ENCODE measurements at places on chromosomes 2 and 18. TPM values are rescaled to one million over a fixed set of nuclear protein-coding genes. Genes with fewer than 3 reads are reported as not detected.

The LINC00305 gene
- not detected for total RNA-seq

The ACTR3 gene
- 169 TPM for total RNA-seq

The ANKRD30B gene
- total RNA-seq = not detected

The HOXD8 gene
- not detected for total RNA-seq

The ACVR1 gene
- 20.2 TPM for total RNA-seq

The RIT2 gene
- total RNA-seq = 1.4 TPM

The SNRNP27 gene
- total RNA-seq = 45.9 TPM

GRCh38 chr18:55579501-55580270 is 8.3 kb downstream of the TCF4 start:
- no peak for DNase-seq
- H3K4me1 ChIP-seq = peaks cover 83% of the 10 kb centered on the region
- peaks cover 5% of the 10 kb centered on the region for H3K36me3 ChIP-seq
- peak overlapping the region; percentile 86 for H3K27ac ChIP-seq
- peak overlapping the region; percentile 39 for H3K4me3 ChIP-seq
- H3K27me3 ChIP-seq = no peaks in the 10 kb centered on the region

DNA sequence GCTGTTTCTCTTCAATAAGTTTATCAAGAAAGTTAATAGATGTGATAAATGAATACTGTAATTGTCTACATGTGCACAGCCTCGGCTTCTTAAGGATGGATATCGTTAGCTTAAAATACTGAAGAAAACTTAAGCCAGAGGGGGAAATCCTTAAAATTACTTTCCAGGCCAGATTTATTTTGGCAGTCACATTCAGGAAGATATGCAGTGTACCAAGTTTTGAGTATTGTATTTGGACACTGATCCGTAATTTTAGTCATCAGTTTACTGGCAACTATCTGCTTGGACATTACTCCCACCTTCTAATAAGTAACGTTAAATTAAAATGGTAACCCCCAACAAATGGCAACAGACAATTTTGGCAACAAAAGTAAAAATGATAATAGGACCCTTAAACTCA is 770.0 kb upstream of the ZEB2 start:
- DNase-seq = no peak
- no peaks in the 10 kb centered on the region for H3K36me3 ChIP-seq
- no peak overlapping the region for H3K4me3 ChIP-seq

- H3K27ac ChIP-seq = no peak overlapping the region
- H3K36me3 ChIP-seq = no peaks in the 10 kb centered on the region
- H3K27me3 ChIP-seq = no peaks in the 10 kb centered on the region
Measured at GRCh38 chr2:30776831-30777635, 30.2 kb downstream of the CAPN13 start.

- DNase-seq = no peak
- no peaks in the 10 kb centered on the region for H3K36me3 ChIP-seq
- H3K27me3 ChIP-seq = no peaks in the 10 kb centered on the region
- H3K4me3 ChIP-seq = no peak overlapping the region
- no peak overlapping the region for H3K27ac ChIP-seq
Measured at GRCh38 chr2:143142598-143142997, 13.4 kb downstream of the ARHGAP15 start.

DNA sequence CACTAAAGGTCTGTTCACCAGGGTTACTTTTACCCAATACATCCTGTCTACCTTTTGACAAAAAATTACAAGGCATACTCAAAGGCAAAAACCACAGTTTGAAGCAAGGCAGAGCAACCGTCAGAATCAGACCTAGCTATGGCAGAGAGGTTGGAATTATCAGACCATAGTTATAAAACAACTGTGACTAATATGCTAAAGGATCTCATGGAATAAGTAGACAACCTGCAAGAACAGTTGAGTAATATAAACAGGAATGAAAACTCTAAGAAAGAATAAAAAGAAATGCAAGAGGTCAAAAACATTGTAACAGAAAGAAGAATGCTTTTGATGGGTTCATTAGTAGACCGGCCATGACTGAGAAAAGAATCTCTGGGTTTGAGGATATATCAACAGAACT is 318.8 kb upstream of the KCNH7 start:
- H3K4me3 ChIP-seq = no peak overlapping the region
- H3K27ac ChIP-seq = no peak overlapping the region
- H3K4me1 ChIP-seq = no peaks in the 10 kb centered on the region
- no peaks in the 10 kb centered on the region for H3K27me3 ChIP-seq

- peaks cover 22% of the 10 kb centered on the region for H3K4me1 ChIP-seq
- no peaks in the 10 kb centered on the region for H3K36me3 ChIP-seq
- peaks cover 49% of the 10 kb centered on the region for H3K27me3 ChIP-seq
- DNase-seq = peak; percentile 89
Measured at GRCh38 chr2:42089340-42089925, 41.6 kb downstream of the PKDCC start.

DNA sequence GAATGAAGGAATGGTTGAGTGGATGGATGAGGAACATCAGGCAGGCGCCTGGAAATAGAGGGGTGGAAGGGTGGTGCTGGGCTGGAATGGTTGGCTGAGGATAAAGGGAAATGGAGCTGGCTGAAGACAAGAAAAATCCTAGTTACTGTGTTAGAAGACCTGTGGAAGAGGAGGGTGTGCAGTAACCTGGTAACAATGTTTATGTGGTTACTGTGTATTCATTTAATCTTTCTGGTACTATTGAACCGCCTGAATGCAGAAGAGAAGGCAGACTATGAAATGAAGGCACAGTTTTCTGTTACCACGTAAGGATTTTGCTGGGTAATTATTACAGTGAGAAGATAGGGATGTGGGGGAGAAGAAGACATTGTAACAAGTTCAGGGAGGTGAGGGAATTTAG is 110.3 kb upstream of the MGAT5 start:
- peaks cover 87% of the 10 kb centered on the region for H3K4me1 ChIP-seq
- no peak for DNase-seq
- H3K4me3 ChIP-seq = no peak overlapping the region
- H3K27me3 ChIP-seq = no peaks in the 10 kb centered on the region
- no peaks in the 10 kb centered on the region for H3K36me3 ChIP-seq

GRCh38 chr2:170156592-170156991 is 21.4 kb upstream of the MYO3B start:
- H3K4me3 ChIP-seq = no peak overlapping the region
- peaks cover 21% of the 10 kb centered on the region for H3K36me3 ChIP-seq
- no peak overlapping the region for H3K27ac ChIP-seq
- H3K4me1 ChIP-seq = peaks cover 40% of the 10 kb centered on the region
- no peaks in the 10 kb centered on the region for H3K27me3 ChIP-seq

- H3K36me3 ChIP-seq = no peaks in the 10 kb centered on the region
- H3K4me1 ChIP-seq = peaks cover 5% of the 10 kb centered on the region
- DNase-seq = no peak
- no peak overlapping the region for H3K4me3 ChIP-seq
- H3K27ac ChIP-seq = no peak overlapping the region
- no peaks in the 10 kb centered on the region for H3K27me3 ChIP-seq
Measured at GRCh38 chr2:189515264-189515663, 65.3 kb downstream of the SLC40A1 start.

DNA sequence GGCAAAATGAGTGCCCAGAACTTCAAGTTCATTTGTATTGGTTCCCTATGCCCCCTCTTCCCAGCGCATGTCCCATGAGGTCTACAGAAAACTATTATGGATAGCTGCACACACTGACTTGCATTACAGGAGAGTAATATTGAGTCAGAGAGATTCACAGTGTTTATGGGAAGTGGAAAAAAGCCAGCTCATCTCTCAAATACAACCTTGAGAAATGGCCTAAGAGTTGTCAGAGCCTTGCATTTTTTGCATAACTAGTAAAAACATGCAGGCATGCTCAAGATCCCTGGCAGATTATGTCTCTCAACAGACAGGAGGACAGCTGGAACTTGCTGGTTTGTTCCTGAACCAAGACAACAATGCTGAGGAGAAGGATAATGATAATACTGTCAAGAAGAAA is 1292.8 kb downstream of the DSC3 start:
- no peak overlapping the region for H3K4me3 ChIP-seq
- no peak for DNase-seq
- no peak overlapping the region for H3K27ac ChIP-seq
- H3K27me3 ChIP-seq = no peaks in the 10 kb centered on the region
- no peaks in the 10 kb centered on the region for H3K36me3 ChIP-seq

- no peak for DNase-seq
- peaks cover 35% of the 10 kb centered on the region for H3K4me1 ChIP-seq
- no peak overlapping the region for H3K4me3 ChIP-seq
- H3K27me3 ChIP-seq = no peaks in the 10 kb centered on the region
- peaks cover 25% of the 10 kb centered on the region for H3K36me3 ChIP-seq
Measured at GRCh38 chr18:688323-688722, 24.1 kb downstream of the ENOSF1 start.

DNA sequence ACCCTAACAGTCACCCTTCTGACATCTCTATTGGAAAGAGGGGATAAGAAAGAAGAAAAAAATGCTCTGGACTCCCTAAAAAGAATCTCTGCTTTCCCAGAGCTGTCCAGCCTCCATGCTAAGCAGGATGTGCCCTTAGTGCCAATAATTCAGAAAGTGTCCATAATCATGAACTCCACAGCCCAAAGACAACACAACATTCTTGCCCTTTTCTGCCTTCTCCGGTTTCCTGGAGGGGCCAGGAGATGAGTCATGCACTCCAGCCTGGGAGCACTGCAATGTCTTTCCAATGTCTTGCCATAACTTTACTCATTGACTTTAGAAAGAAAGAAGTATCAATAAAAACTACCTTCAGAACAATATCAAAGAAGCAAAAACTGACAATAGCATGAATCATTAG is 44.0 kb downstream of the KLF7 start:
- no peak overlapping the region for H3K4me3 ChIP-seq
- H3K36me3 ChIP-seq = peaks cover 12% of the 10 kb centered on the region
- H3K27ac ChIP-seq = no peak overlapping the region
- DNase-seq = no peak
- H3K27me3 ChIP-seq = no peaks in the 10 kb centered on the region
- peaks cover 39% of the 10 kb centered on the region for H3K4me1 ChIP-seq

DNA sequence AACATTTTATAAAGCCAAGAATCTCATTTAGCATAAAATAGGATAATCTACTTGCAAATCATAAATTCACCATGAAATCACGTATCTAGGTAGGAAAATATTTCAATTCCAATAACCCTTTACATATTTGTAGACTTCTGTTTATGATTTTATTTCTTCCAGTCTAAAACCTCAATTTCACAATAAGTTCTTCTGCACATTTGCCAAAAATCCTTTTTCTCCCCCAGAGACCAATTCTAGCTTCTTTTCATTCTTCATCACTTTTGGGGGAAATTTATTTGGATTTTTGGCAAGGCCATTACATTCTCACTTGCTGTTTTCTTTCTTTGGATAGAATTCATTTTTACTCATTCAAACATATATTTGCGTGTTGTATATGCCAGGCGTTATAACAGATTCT is 86.8 kb downstream of the SPRED2 start:
- peaks cover 21% of the 10 kb centered on the region for H3K4me1 ChIP-seq
- no peak overlapping the region for H3K4me3 ChIP-seq
- H3K36me3 ChIP-seq = peaks cover 2% of the 10 kb centered on the region
- H3K27me3 ChIP-seq = no peaks in the 10 kb centered on the region

Measured in WTC11 (cell line).